Upper lobe of left lung (tissue), 6 donors: ENCODE measurements at places on chromosomes 7 and 10.

- DNase-seq: no peak
These were observed 45.4 kb upstream of the PRKCQ start for GRCh38 chr10:6625428-6625827.

DNA sequence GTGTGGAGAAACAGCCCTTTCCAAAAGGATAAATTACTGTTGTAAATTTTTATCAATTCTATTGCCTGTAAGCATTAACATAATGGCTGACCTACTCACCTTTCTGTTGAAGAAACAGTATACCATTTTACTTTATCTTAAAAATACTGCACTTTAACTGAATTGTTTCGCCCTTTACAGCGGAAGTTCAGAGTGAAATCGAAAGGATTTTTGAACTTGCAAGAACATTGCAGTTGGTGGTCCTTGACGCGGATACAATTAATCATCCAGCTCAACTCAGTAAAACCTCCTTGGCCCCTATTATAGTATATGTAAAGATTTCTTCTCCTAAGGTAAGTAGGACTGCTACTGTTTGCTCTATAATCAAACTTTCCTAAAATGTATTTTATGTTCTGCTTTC lies 117.5 kb downstream of the NSUN6 start:
- no peak for DNase-seq

DNA sequence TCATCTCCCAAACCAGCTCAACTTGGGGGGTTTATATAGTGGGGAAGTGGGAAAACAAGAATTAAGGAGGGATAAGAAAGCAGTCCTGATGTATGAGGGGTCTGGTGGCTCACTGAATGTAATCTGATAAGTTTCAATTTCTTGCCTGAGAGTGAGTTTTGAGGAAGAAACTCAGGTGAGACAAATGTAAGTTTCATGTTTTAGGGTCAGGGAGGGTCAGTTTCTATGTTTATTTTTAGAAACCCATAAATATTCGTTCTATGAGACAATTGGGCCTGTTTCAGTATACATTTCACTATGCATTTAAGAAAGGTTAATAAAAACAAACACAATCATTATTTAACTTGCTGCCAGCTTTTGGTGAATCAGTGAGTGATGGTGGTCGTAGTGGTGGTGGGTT lies 128.0 kb upstream of the MBL2 start:
- DNase-seq: no peak

DNA sequence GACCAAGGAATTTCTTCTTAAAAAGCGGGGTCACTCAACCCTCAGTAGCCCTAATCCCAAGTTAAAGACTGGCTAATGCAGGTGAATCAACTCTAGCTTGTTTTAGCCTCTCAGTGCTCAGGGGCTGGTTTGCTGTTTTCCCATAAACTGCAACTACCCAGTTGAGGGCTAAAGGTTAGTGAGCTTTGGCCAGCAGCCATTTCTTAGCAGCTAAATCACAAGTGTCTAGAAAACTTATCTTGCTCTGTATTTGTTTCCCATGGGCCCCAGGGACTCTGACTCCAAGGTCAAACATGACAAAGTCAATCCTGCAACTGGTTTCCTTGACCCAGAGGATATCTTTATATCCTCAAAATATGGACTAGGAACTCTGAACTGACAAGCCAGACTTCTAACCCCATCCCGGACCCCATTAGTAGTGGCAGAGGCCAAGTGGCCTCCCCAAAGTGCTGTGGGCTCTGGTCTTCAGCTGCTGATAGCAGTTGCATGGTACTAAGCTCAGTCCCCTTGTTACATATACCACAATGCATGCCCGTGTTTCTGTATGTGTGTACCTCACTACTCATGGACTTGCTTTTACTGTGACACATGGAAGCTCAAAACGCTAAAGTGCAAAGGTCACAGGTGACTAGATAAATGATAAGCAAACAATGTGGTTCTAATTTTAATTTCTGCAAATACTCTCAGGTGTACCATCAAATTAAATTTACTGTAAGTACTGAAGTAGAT lies 793.0 kb upstream of the IGFBP3 start:
- DNase-seq: no peak

DNA sequence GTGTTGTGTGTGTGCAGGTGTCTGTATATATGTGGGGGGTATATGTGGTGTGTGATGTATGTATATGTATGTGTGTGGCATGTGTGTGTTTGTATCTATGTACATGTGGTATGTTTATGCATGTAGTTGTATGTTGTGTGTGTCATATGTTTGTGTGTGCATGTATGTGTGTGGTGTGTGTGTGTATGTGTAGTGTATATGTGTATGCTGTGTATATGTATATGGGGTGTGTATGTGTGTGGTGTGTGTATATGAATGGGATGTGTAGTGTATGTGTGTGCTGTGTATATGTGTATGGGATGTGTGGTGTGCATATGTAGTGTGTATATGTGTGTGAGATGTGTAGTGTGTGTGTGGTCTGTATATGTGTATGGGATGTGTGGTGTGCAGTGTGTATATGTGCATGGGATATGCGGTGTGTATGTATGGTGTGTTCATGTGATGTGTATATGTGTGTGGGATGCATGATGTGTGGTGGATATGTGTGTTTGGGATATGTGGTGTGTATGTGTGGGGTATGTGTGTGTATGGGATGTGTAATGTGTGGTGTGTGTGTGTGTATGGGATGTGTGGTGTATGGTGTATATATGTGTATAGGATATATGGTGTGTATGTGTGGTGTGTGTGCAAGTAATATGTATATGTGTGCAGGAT lies 30.0 kb downstream of the IKZF1 start:
- no peak for DNase-seq

DNA sequence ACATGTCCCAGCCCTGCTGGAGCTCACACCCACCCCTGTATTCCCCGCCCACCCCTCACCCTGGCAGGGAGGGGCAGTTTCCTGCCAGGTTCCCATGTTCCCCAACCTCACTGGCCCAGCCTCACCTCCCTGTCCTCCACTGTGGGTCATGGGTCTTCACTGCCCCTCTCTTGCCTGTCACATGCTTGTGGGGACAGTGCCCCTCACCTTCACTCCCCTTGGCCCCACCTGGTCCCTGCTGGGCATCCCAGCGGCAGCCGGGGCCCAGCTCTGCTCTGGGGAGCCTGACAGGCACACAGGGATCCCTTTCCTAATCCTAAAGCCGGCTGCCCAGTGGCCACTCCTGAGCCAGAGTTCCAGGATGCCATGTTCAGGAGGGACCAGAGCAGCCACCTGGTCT lies 21.4 kb upstream of the ZNF862 start:
- no peak for DNase-seq

DNA sequence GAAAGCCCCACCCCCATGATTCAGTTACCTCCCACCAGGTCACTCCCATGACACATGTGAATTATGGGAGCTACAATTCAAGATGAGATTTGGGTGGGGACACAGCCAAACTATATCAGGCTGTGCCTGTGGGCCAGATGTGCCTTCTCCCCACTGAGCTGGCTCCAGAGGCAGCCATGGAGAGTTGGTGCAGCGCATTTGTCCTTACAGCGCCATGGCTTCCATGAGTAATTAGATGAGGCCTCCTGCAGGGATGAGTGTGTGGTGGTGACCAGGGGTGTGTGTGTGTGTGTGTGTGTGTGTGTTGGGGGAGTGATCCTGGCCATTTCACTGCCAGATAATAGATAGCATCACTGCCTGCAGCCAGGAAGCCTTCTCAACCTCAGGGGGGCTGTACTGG lies 94.6 kb downstream of the FANK1 start:
- no peak for DNase-seq

DNA sequence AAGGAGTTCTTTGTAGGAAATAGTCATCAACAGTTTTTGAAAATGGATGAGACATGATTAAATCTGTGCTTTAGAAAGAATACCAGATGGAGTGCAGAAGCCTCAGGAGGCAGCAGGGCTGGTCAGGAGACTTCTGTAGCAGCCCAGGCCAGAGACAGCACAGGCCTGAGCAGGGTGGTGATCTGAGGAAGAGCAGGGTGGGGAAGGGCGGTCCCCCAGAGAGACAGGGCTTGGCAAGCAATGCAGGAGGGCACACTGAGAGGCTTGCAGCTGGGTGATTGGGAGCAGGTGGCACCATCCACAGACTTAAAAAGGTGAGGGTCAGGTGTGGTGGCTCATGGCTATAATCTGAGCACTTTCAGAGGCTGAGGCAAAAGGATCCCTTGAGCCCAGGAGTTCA lies 4.3 kb upstream of the SMKR1 start:
- DNase-seq: no peak

GRCh38 chr10:34815185-34816084 lies at the start of gene PARD3:
TSS of gene PARD3 (minus strand) at chr10:34815296. CDS start at chr10:34814995, 301 bp downstream.
- DNase-seq: peak; percentile 92

GRCh38 chr10:968546-969199 lies 19.6 kb upstream of the GTPBP4 start:
- DNase-seq: no peak

DNA sequence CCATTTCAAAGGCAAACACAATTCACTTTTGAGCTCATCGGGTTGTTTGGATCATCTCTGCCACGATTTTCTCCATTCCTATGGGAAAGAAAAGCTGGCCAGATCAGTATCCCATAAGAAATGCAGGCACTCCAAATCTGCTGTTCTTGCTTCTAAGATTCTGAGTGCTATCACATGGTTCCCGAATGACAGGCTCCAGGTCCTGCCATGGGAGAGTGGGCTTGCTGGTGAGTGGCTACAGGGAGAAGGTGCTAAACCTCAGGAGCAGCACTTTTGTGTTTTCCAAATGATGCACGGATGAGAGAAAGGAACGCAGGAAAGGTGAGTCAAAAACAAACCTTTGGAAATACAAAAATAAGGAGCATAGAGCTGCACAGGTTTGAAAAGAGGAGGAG lies 32.1 kb downstream of the MTURN start:
- DNase-seq: no peak

GRCh38 chr10:57627642-57628178 lies 640.0 kb downstream of the IPMK start:
- DNase-seq: no peak

GRCh38 chr10:76089556-76090180 lies 658.2 kb downstream of the LRMDA start:
- DNase-seq: no peak

- no peak for DNase-seq
These were observed 8.4 kb downstream of the FAM237B start for GRCh38 chr7:90312745-90313144.

GRCh38 chr7:17902599-17902998 lies 37.7 kb downstream of the SNX13 start:
- peak; percentile 11 for DNase-seq

DNA sequence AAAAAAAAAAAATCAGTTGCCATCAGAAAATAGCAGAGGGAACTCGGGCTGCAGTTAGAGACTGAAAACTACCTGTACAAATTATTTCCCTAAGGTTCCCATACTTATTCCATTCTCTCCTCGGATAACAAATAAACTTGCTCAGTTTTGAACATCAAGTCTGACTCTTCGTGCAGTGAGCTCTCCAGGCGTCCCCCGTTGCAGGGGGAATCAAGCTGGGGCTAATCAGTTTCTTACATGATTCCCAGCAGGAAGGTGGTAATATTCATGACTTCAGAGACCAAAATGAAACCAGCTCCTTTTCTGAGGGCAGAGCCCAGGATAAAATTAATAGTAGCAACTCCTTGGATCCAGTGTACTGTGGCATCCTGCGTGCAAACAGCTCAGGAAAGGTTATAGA lies 135.3 kb downstream of the FRMD4A start:
- no peak for DNase-seq

- DNase-seq: no peak
These were observed 201.4 kb downstream of the PTEN start for GRCh38 chr10:88064608-88065382.

DNA sequence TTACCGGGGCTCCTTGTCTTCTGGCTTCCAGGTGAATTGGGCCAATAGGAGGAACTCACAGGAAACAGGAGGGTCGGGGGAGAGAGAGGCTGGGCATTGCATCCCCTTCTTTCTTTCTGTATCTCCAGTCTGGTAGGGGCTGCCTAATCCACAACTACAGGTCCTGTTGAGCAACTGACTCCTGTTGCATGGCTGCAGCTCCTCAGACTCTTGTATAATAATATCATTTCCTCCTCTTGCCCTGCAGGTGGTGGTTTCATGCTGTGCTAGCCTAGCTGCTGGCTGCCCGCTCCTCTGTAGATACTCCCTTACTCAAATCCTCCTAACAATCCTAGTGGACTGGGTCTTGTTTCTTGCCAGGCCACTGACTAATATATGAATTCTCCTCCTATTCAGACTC lies 276.5 kb upstream of the SMIM30 start:
- DNase-seq: no peak

DNA sequence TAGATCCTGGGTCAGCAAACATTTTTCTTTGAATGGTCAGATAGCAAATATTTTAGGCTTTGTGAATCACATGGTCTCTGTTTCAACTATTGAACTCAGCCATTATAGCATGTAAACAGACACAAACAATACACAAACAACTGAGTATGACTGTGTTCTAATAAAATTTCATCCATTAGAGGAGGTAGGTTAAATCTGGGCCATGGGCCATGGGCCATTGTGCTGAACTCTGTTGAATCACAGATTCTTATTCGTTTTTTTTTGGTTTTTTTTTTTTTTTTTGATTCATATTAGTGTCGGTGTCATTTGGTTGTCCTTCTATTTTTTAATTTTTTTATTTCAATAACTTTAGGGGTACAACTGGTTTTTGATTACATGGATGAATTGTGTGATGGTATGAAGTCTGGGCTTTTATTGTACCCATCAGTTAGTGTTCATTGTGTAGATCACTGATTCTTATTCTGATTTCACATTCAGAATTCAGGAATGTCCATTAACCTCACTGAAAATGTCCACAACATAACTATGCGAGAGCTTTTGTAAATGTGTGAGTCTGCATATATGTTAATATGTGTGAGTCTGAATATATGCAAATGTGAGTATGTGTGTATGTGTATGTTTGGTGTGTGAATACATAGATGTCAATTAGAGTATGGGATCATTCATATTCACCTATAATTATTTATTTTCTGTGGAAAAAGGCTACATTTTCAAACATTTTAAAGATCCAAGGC lies 443.7 kb upstream of the GRM3 start:
- DNase-seq: no peak

GRCh38 chr7:140383954-140384713 lies 14.2 kb downstream of the SLC37A3 start:
- no peak for DNase-seq

DNA sequence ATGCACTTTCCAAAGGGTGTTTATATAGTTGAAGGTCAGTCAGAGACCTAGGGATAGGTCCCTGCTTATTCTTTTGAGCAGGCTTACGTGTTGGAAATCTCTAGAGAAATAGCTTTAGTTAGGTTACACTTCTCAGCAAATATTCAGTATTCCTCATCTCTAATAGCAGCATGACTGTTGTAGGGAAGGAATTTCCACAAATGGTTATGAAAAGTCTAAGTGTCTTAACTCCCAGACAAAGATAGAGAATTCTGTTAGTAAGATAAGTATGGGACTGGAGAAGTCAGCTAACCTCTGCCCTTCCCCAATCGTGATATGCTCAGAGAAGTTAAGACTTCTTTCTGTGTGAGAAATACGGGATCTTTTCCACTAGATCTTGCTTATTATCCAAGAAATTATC lies 16.5 kb downstream of the SGPL1 start:
- no peak for DNase-seq

GRCh38 chr10:86359111-86359510 lies 7.5 kb downstream of the GRID1 start:
- DNase-seq: no peak
